ENCODE measurements at places on chromosomes 12 and 14.

DNA sequence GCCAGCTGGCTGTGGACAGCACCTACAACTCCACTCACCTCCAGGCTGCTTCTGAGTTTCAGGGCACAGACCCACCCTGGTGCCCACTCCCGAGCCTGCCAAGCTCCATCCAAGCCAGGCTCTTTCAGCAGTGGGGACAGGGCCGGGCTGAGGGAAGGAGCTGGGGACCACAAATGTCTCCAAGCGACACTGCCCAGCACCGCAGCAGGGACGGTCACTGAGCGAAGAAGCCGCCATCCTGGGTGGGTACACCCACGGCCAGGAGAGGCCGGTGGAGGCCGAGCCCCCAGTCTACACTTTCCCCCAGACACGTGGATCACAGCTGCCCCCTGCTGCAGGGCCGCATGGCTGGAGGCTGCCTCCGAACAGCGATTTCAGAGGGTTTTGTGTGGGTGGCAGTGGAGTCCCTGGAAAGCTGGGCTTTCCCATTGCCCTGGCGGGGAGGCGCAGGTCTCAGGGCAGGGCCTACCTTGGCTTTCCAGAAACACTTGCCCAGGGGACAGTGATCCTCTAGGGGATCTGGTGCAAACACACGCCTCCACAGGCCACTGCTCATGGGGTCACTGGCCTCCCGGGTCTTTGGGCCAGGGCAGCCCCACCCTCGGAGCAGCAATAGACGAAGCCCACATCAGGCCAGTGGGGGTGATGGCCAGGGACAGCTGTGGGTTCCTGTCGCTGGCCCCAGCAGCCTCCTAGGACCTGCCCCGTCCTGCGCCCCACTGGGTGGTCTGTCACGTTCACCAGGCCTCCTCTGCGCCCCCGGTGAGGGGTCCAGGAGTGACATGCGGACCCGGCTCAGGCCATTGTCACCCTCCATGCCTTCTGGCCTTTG is 1.2 kb upstream of the GPR132 start:
- DNase-seq, result no peak

GRCh38 chr12:14244876-14245669 is 120.4 kb upstream of the ATF7IP start:
- DNase-seq, result no peak

GRCh38 chr14:86038387-86039042 is 508.6 kb downstream of the FLRT2 start:
- DNase-seq, result peak; percentile 1

- no peak for DNase-seq
Measured at GRCh38 chr14:35248476-35248788, 43.8 kb upstream of the PSMA6 start.

GRCh38 chr14:53355581-53356112 is 202.5 kb upstream of the DDHD1 start:
- no peak for DNase-seq

Data from GM12891 (cell line).